ENCODE measurements at places on chromosomes 11 and 22. TPM values are rescaled to one million over a fixed set of nuclear protein-coding genes. Genes with fewer than 3 reads are reported as not detected.

SYCE3 gene
- polyA plus RNA-seq: 4.6 TPM

MMP8 gene
- polyA plus RNA-seq: not detected

DNA sequence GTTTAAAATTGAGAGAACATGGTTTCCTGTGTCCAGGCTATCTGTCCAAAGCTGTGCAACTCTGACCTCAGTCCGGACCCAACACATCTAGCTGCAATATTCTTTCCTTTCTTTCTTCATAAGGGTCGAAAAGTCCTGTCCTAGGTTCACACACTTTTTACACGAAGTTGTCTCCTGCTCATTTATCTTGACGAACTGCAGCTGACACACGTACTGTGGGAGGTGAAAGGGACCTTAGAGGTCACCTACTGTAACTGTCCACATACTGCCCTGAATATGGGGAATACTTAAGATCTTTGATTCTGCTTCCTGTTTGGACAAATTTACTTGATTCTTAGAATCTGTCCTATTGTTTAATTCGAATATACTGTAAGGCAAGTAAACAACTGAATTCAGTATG is 105.9 kb downstream of the CCDC83 start:
- no peaks in the 10 kb centered on the region for H3K4me1 ChIP-seq
- H3K36me3 ChIP-seq: peaks cover 42% of the 10 kb centered on the region
- H3K27ac ChIP-seq: no peak overlapping the region
- no peaks in the 10 kb centered on the region for H3K27me3 ChIP-seq
- no peak for DNase-seq

GRCh38 chr11:7657306-7658025 is 15.8 kb downstream of the CYB5R2 start:
- H3K4me3 ChIP-seq: no peak overlapping the region
- H3K27ac ChIP-seq: no peak overlapping the region
- H3K36me3 ChIP-seq: peaks cover 20% of the 10 kb centered on the region
- no peaks in the 10 kb centered on the region for H3K27me3 ChIP-seq
- H3K4me1 ChIP-seq: peaks cover 2% of the 10 kb centered on the region

- no peak for DNase-seq
- no peaks in the 10 kb centered on the region for H3K36me3 ChIP-seq
- no peaks in the 10 kb centered on the region for H3K27me3 ChIP-seq
Measured at GRCh38 chr11:93875637-93876036, 25.2 kb upstream of the VSTM5 start.

DNA sequence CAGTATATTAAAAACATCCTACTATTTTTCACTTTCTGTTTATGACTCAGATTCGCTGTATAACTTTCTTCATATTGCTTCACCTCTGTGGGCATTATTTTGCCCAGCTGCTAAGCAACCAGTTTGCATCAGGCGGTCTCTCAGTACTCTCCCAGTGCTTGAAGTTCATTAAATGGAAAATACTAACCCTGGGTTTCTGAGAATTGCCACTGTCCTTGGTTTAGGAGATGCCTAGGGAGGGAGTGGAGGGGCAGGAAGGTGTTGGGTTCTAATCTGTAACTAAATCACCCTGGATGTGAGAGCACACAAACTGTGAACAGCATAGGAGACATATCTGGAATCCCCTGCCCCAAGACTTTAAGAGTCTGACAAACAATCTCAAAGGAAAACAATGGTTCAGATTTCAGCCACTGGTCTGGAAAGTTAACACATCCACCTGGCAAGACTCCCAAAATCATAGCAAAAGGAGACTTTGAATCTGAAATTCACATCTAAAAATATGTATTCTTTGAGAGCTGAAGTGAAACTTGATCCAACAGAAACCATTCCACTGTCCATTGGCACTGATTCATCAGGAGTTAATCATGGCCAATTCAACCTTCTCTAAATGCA is 540.0 kb downstream of the SOX6 start:
- no peaks in the 10 kb centered on the region for H3K27me3 ChIP-seq
- DNase-seq: peak; percentile 58
- H3K36me3 ChIP-seq: no peaks in the 10 kb centered on the region
- H3K27ac ChIP-seq: no peak overlapping the region
- no peak overlapping the region for H3K4me3 ChIP-seq

- no peak overlapping the region for H3K27ac ChIP-seq
- DNase-seq: no peak
- no peaks in the 10 kb centered on the region for H3K27me3 ChIP-seq
- H3K36me3 ChIP-seq: no peaks in the 10 kb centered on the region
- no peak overlapping the region for H3K4me3 ChIP-seq
Measured at GRCh38 chr11:95512177-95512576, 277.4 kb downstream of the FAM76B start.

- H3K27ac ChIP-seq: no peak overlapping the region
- DNase-seq: no peak
- H3K36me3 ChIP-seq: peaks cover 31% of the 10 kb centered on the region
- H3K4me1 ChIP-seq: no peaks in the 10 kb centered on the region
Measured at GRCh38 chr11:118485273-118485672, 42.0 kb upstream of the TTC36 start.

DNA sequence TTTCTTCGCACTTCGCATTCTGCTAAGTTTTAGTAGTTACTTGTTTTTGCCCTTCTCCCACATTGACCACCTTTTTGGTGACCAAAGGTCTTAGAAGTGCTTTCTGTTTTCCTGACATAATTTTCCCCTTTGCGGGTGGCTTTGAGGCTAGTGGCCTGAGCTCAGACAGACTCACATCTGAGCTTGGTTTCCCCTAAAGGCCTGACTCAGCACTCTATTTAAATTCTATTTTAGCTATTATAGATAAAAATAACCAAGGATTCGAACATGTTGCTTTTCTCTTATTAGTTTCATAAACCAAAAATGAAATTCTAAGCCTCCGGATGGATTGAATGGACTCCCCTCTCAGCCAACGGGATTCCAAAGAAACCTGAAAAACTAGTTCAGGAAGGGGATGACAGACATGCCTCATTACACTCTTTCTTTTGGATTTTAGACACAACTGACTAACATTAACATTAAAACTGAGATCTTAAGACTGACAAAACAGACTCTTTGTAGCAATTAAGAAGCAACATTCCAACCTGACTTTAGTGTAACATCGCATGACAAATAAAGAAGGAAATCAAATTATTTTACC is 258.5 kb downstream of the LUZP2 start:
- DNase-seq: no peak
- no peak overlapping the region for H3K4me3 ChIP-seq
- no peaks in the 10 kb centered on the region for H3K4me1 ChIP-seq
- no peak overlapping the region for H3K27ac ChIP-seq
- no peaks in the 10 kb centered on the region for H3K27me3 ChIP-seq

- H3K4me3 ChIP-seq: no peak overlapping the region
- H3K4me1 ChIP-seq: no peaks in the 10 kb centered on the region
- no peaks in the 10 kb centered on the region for H3K36me3 ChIP-seq
Measured at GRCh38 chr11:34379539-34379938, 21.7 kb upstream of the ABTB2 start.

DNA sequence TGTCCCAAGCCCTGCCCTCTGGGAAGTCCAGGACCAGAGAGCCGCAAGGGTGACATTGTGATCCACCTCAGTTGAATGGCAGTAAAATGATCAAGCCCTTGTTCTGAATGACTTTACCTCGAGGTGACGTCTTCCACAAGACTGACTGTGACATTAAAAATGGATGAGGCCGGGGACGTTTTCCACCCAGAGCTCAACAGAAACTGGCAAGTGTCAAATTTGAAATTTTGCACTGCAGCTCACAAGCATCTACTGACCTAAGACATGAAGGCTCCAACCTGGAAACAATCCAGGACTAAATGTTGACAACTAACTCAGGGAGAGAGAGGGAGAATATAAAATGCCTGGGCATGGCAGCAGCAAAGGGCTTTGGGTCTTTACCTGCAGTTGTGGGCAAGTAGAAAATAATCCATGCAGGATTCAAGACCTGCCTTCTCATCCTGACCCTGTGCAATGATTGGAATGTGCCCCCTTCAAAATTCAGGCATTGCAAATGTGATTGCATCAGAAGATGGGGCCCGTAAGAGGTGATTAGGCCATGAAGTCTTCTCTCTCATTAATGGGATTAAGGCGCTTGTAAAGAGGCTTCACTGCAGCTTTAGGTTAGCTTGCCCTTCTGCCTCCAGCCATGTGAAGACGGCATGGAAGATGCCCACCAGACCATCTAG is 33.6 kb upstream of the CLMP start:
- H3K27me3 ChIP-seq: no peaks in the 10 kb centered on the region
- no peak for DNase-seq
- H3K4me1 ChIP-seq: no peaks in the 10 kb centered on the region
- no peak overlapping the region for H3K27ac ChIP-seq
- H3K36me3 ChIP-seq: no peaks in the 10 kb centered on the region
- H3K4me3 ChIP-seq: no peak overlapping the region

GRCh38 chr22:24952837-24953383 is 394 bp downstream of the KIAA1671 start:
- H3K27me3 ChIP-seq: no peaks in the 10 kb centered on the region
- peak overlapping the region; percentile 93 for H3K27ac ChIP-seq
- H3K4me3 ChIP-seq: peak overlapping the region; percentile 91
- no peak for DNase-seq
- H3K4me1 ChIP-seq: peaks cover 11% of the 10 kb centered on the region

DNA sequence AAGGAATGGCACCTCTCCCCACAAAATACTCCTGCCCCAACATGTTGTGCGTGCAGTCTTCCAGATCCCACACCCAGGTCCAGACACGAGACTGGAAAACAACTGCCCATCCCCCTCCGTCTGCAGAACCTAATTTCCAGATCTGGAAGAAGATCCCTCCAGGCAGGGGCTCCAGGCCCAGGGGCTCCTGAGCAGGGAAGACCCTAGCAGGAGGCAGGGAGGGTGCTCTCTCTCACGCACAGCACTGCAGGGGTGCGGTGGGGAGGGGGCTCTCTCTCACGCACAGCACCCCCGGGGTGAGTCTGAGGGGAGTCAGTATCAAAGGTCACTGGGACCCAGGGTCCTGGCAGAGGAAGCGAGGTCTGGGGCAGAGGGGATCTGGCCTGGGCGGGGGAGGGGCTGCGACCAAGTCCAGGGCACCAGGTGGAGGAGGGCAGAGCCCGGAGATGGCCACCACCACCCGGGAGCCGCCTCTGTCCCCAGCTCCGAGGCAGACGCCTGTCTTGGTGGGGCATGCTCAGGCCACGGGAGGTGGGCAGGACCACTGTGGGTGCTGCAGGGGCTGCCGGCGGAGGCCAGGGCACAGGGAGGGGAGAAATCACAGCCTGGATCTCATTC is 1.7 kb downstream of the MLC1 start:
- no peak for DNase-seq
- H3K4me3 ChIP-seq: no peak overlapping the region
- no peaks in the 10 kb centered on the region for H3K4me1 ChIP-seq
- H3K27ac ChIP-seq: no peak overlapping the region

DNA sequence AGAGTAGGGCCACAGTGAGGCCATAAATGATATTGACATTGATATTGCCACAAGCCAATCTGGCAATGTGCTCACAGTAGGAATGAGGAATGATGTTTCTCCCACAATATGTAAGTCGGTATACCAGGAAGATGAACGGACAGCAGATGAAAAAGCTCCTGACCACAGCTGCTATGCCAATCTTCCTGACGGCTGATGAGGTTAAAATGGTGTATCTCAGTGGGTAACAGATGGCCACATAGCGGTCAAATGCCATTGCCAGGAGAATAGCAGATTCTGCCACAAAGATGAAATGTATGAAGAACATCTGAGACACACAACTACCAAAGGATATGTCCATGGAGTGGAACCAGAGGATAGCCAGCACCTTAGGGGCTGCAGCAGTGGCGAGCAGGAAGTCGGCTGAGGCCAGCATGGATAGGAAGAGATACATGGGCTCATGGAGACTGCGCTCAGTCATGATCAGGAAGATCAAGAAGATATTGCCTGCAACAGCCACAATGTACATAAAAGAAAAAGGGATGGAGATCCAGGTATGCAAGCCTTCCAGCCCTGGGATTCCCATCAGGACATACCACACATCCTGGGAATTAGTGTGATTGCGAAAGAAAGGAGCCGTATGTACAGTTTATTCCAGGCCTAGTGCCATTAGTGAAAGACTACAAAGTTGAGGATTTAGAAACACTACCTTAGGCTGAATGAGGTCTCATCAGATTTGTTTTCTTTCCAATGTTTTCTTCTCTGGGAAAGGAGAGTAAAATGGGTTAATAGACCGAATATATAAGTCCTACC is 22.2 kb downstream of the OR51V1 start:
- no peak overlapping the region for H3K4me3 ChIP-seq
- H3K27me3 ChIP-seq: no peaks in the 10 kb centered on the region
- no peak overlapping the region for H3K27ac ChIP-seq
- DNase-seq: no peak
- no peaks in the 10 kb centered on the region for H3K36me3 ChIP-seq
- no peaks in the 10 kb centered on the region for H3K4me1 ChIP-seq

GRCh38 chr11:9025101-9025850 is 21.5 kb upstream of the NRIP3 start:
- no peak for DNase-seq
- H3K27ac ChIP-seq: no peak overlapping the region
- no peak overlapping the region for H3K4me3 ChIP-seq
- H3K27me3 ChIP-seq: no peaks in the 10 kb centered on the region
- H3K36me3 ChIP-seq: no peaks in the 10 kb centered on the region

Measured in kidney (tissue), 22 donors.